ENCODE measurements at places on chromosomes 2 and 18.

DNA sequence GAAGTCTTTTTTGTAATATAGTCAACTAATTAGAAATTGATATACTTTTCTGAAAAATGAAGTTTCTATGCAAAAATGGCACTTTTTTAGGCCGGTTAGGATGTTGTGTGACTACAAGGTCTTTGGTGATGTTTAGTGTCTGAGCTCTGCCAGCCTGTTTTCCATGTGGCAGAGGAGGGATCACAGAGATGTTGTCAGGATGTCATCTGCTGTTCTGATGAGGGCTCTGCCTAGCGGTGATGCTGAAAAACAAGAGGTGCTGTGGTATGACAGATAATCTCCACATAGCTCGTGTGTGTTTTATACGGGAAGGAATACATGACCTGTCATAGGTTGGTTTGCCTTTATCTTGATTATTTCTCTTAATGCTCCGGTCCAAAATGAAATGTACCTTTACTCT, 12.0 kb upstream of the IAH1 start:
- no peak for DNase-seq

GRCh38 chr18:27803957-27804356, 373.0 kb downstream of the CDH2 start:
- no peak for DNase-seq

DNA sequence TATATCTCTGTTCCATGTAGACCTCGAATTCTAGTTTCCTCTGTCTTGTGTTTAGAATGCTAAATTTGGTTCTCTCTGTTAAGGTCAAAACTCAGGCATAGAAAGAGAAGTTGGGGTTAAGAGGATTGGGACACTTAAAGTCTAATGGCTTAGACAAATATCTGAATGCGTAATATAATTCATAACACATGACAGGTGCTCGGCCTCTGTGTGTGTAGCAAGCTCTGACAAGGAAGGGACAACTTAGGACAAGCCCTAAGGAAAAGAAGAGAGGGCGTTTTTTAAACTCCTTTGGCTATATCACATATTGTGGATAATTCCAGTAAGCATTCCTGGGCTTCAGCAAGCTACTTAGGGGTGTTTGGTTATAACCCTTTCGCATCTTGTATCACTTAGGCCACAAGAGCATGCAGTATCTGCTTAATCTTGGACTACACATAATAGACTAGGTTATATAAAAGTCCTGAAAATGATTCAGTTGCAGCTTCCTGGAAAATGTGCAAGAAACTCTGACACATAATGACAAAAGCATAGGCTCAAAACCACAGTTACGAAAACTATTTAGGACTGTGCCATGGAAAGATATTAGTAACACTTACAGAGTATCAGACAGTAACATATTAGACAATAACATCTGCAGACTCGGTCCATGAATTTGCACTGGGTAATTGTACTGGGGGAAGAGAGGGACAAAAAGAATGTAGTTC, 16.1 kb upstream of the CREB1 start:
- no peak for DNase-seq

- DNase-seq: no peak
Measured at GRCh38 chr18:76937597-76937996, 115.2 kb downstream of the ZNF236 start.

- DNase-seq: no peak
Measured at GRCh38 chr18:67142604-67143003, 373.9 kb downstream of the DSEL start.

DNA sequence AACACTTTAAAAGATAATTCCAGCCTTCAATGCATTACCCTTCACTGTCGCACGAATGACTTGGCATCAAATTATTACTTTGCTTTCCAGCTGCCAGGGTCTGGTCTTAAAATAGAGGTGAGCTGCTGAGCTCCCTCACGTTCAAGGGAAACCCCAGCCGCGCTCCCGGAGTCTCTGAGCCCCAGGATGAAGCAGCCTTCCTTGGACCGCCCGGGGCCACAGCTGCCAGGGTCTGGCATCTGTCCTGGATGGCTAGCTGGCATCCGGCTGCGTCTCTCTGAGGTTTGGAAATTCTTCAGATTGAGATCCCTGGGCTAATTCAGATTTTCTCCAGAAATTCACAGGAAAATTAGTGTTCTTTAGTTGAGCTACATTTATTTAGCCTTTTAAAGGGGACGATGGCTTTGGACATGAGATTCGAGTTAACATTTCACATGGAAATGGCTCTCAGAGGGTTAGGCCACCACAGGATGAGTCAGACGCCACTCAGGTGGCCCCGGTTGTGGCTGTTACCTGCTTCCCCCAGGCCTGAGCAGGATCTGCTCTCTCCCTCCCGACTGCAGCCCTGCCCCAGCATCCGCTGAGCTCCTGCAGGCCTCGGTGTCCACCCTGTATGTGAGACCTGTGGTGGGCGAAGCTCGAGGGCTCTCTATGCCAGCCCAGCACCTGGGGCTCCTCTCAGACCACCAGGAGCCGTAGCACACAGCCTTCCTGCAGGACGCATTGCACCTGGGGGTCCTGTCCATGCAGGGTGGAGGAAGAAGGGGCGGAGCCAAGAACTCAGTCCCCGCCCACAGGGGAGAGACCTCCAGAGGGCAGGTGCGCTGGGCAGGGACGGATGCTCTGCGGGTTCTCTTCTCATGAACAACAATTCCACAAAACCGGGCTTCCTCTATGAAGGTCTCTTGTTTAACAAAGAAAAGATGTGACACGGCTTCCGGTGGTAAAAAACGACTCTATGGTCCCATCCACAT, 255.5 kb downstream of the TWIST2 start:
- no peak for DNase-seq

- DNase-seq: no peak
Measured at GRCh38 chr2:192146069-192147015, 48.4 kb downstream of the TMEFF2 start.

GRCh38 chr2:182792441-182792840, 74.0 kb downstream of the FRZB start:
- no peak for DNase-seq

- no peak for DNase-seq
Measured at GRCh38 chr2:109060496-109060895, 68.5 kb upstream of the SH3RF3 start.

DNA sequence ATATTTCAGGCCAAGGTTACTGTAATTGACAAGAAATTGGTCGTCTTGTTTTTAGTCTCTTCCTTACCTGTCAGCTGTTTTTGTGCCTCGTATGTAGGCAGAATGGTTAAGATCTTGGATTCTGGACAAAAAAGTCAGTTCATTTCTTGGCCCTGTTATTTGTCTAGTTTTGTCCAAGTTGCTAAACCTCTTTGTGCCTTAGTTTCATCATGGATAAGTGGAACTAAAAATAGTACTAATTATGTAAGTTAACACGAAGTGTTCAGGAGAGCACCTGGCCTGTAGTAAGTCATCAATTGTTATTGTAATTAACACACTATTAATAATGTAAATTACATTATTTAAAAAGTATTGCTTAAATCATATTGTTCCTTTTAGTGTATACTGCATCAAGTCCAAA, 148.0 kb downstream of the PARD3B start:
- DNase-seq: no peak

DNA sequence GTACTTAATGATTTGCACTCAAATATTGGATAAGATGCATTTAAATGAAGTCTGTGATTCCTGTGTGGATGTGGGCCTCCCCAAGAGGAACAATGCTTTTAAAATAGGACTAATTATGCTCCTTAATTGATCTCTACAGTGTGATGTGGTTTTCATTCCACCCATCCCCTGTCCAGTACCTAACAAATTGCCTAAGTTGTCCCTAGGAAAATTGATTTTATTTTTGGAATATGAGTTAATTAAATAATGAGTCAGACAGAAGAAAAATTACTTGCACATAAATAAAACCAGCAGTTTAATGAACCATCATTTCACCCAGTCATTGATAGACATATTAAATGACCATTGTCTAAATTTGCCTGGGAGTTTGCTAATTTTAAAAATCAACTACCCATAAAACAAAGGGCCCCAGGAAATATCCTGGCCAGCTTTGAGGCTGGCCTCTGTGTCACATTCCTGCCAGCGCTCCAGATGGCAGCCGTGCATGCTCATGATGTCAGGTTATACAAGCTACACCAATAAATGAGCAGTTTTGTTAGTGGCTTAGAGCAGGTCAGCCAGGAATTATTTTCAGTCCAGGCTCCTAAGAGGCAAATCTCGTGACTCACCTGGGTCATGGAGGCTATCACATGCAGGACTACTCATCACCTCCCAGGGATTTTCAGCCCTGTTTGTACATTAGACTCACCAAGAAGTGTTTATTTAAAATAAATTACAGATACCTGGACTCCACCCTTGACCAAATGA, 31.9 kb downstream of the ABHD3 start:
- DNase-seq: no peak

DNA sequence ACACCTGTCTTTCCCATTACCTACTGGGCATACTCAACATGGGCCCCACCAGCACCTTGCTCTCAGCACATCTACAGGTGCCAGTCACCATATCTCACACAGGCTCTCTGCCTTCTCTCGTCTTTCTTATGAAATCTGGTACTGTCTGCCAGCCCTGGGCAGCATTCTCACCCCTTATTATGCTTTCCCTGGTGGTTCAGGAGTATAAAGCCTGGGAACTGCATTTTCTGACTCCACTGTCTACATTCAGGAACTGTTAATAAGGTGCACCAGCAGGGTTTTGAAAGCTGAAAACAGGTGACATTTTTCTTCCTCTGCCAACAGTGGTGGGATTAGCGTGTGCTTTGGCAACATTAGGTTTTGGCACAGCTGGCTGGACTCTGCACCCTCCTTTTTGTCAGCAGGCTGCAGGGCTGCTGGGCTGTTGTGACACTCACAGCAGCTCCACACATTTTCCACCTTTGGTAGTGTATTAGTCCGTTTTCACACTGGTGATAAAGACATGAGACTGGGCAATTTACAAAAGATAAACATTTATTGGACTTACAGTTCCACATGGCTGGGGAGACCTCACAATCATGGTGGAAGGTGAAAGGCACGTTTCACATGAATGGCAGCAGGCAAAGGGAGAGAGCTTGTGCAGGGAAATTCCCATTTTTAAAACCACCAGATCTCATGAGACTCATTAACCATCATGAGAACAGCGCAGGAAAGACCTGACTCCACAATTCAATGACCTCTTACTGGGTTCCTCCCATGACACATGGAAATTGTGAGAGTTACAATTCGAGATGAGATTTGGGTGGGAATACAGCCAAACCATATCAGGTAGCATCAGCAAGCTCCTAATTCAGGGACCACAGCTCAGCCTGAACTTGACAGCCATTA, 343.1 kb upstream of the LYPD1 start:
- no peak for DNase-seq

DNA sequence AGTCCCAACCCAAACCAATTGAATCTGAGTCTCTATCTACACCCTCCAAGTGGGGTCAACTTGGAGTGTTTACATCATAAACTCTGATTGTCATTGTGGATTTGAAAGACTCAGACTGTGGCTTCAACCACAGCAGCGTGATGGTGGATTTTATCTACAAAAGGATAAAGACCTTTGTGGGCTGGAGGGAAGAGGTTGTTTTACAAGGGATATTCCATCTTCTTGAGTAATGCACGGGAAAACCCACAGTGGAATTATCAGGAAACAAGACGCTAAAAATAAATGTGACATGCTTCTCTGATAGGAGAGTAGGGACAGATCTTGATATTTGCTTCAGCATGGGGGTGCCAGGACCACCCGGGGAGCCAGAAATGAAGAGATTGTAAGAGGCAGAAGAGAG, 93.5 kb downstream of the LPIN1 start:
- DNase-seq: no peak

DNA sequence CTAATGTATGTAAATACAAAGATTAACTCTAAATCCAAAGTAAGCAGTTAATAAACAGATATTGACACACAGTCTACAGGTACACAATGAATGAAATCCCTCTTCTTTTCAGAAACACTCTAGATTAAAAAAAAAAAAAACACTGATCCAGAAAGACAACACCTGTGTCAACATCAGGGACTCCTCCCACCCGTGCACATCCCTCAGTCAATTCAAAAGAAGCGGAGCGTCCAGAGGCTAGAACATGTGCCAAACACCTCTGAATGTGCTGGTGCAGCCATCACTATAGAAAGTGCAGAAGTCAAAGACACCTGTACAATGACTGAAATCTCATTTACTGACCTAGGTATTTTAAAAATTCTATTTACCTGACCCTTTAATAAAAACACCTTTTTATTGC, 622.6 kb upstream of the ID2 start:
- DNase-seq: no peak

DNA sequence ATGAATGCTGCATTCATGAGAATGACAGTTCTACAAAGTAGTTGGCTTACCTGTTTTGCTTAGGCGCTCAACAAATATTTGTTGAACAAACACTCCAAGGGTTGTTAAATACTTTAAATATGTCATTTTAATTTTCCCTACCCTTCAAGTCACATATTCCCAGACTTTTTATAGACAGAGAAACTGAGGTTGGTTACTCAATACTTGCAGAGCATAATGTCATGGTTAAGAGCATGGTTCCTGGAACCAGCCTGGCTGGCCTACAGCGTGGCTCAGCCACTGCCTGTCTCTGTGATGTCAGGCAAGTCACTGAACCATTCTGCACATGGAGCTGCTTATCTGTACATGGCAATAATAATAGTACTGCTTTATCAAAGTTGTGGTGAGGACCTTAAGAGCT, 120.0 kb upstream of the STK17B start:
- no peak for DNase-seq

DNA sequence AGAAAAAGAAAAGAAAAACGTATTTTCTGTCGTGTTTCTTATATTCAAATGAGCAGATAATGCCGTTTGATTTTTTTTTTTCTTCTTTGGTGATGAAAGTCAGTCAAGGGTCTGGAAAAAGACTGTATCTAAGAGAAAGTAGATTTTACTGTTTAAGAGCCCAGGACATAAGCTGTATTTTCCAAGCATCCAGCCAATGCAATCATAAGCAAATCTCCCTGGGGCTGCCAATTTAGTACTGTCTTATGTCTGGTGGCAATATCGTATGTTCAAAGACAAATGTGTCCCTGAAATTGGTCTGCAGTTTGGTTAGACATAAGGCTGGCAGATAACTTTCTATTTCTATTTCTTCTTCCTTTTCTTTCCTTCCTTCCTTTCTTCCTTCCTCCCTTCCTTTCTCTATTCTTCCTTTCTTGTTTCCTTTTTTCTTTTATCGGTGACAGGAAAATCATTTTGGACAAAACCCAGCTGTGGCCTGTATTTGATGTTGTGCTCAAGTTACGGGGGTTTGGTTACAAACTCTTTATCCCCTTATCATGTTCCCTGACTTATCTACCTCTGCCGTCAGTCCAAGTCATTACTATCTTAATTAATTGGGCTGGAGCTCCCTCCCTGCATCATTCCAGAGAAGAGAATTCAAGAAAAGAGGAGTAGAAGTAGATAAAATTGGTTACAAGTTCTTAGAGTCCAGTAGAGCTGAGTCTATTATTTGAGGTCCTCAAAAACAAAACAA, 683.4 kb upstream of the FSHR start:
- no peak for DNase-seq

- no peak for DNase-seq
Measured at GRCh38 chr2:134594399-134594798, 124.4 kb downstream of the TMEM163 start.
